ENCODE measurements at places on chromosomes 6 and 20. TPM values are rescaled to one million over a fixed set of nuclear protein-coding genes. Genes with fewer than 3 reads are reported as not detected.

CEP162 gene
- 6.0 TPM for total RNA-seq

EYS gene
- total RNA-seq: not detected

GHRH gene
- total RNA-seq: not detected

SALL4 gene
- total RNA-seq: not detected

PRIM2 gene
- total RNA-seq: 19.5 TPM

GCNT2 gene
- 6.9 TPM for total RNA-seq

GCLC gene
- 19.9 TPM for total RNA-seq

SASH1 gene
- total RNA-seq: not detected

All from CD4-positive, CD25-positive, alpha-beta regulatory T cell (primary cell).